ENCODE measurements at places on chromosomes 3 and 15.

- no peak for DNase-seq
Measured at GRCh38 chr3:15420871-15421270, 6.5 kb downstream of the METTL6 start.

- no peak for DNase-seq
Measured at GRCh38 chr3:195542316-195542697, 818 bp downstream of the PPP1R2 start.

- no peak for DNase-seq
Measured at GRCh38 chr15:88684345-88684744, 45.5 kb downstream of the ISG20 start.

GRCh38 chr3:15636028-15636709 is 34.6 kb downstream of the BTD start:
- DNase-seq = no peak

GRCh38 chr15:59741274-59741906 is 52.3 kb upstream of the BNIP2 start:
- DNase-seq = no peak
